CD4-positive, alpha-beta memory T cell (primary cell): ENCODE measurements at places on chromosomes 11 and 22.

- peak; percentile 41 for DNase-seq
Observed at GRCh38 chr11:108237058-108237481, 14.2 kb downstream of the ATM start.

GRCh38 chr11:46049325-46049897 is 71.8 kb downstream of the PHF21A start:
- DNase-seq: no peak

DNA sequence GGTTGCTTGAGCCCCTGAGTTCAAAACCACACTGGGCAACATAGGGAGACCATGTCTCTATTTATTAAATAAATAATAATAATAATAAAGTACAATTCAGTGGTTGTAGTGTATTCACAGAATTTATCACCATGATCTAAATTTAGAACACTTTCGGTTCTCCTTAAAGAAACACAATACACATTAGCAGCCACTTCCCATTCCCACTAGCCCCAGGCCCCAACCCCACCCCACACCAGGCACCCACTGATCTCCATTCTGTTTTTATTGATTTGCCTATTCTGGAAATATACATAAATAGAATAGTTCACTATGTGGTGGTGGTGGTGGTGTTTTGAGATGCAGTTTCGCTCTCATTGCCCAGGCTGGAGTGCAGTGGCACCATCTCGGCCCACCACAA is 45.7 kb downstream of the BCL2L13 start:
- no peak for DNase-seq

DNA sequence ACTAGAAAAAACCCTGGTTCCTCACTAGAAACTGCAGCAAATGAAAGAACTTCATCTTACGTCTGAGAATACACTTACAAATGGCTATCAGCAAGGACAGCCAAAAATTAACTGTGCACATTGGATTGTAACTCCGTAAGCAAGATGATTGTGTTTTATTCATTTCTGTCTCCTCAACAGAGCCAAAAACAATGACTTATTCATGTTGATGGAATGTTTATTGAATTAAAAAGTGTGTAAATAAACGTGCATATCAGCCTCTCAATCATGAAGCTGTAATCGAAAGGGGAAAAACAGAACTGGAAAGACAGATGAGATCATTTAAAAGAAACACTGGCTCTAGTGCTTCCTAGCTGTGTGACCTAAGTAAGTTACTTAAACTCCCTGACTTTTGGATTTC is 307.5 kb upstream of the ZC3H12C start:
- no peak for DNase-seq

DNA sequence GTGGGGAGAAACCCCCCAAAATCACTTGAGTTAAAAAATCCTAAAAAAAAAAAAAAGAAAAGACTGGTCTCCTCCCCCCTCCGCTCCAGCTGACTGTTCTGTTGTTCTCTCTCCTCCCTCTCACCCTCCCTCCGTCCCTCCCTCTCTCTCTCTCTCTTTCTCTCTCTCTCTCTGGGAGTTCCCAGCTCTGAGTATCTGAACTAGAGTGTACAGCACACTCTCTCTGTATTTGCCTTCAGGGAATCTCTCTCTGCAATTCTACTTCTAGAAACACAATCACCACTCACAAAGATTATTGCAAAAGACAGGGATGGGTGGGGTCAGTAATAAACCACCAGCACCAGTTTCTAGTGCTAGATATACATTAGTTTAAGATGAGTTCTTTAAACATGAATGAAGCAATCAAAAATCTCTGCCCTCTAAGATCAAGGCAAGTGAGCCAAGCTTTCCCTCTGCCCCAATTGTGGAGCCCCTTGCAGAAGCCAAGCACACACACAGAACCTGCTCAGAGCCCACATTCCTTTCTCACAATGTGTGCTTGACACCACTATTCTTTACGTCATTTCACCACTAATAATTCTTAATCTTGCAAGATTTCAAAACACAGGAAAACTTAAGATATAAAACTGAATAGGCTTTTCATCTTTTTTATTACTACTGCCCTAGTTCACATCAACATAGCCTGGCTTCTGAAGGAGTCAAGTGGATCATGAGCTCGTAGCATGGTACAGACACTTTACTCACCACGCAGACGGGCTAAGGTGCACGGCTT is 133.5 kb downstream of the RBFOX2 start:
- DNase-seq: no peak

- no peak for DNase-seq
Observed at GRCh38 chr11:6498121-6498520, 1.0 kb downstream of the DNHD1 start.

DNA sequence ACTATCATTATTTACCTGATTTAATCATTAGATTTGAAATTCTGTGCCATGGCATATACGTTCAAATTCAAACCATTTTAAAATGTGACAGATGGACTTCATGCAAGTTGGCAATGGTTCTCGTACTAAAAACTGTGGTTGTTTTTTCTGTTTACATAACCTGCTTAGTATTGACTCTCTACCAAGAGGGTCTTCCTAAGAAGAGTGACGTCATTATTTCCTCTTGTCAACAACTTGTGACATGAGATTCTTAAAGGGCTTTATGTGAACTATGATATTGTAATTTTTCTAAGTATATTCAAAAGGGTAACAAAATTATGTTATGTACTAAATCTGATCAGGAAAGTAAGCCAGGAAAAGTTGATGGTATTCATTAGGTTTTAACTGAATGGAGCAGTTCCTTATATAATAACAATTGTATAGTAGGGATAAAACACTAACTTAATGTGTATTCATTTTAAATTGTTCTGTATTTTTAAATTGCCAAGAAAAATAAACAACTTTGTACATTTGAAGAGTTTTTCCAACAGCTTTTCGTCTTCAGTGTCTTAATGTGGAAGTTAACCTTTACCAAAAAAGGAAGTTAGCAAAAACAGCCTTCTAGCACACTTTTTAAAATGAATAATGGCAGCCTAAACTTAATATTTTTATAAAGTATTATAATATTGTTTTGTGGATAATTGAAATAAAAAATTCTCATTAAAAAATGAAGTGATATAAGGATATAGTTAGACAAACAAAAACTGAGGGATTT is 87.0 kb downstream of the GRK3 start:
- no peak for DNase-seq
